Renal cortex interstitium (tissue), 15 donors: ENCODE measurements at places on chromosomes 16 and 17.

DNA sequence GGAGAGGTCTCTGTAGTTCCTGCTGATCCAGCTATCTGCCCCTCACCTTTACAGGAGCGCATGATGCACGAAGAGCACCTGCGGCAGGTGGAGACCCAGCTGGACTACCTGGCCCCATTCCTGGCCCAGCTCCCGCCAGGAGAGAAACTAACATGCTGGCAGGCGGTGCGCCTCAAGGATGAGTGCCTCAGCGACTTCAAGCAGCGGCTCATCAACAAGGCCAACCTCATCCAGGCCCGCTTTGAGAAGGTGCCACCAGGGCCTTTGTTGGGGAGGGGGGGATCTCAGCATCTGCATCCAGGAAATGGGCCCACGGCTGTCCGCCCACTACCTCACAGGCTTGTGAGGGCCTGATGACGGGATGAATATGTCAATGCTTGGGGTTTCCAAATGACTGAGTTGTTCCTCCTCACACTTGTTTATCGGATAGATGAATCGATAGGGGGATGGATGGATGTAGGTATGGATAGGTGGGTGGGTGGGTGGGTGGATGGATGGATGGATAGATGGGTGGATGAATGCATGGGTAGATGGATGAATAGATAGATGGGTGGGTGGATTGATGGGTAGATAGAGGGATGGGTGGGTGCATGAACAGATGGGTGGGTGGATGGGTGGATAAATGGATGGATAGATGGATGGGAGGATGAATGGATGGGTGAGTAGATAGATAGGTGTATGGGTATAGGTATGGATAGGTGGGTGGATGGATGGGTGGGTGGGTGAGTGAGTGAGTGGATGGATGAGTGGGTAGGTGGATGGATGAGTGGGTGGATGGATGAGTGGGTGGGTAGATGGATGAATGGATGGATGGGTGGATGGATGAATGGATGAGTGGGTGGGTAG is 7.0 kb upstream of the KATNB1 start:
- DNase-seq: no peak

DNA sequence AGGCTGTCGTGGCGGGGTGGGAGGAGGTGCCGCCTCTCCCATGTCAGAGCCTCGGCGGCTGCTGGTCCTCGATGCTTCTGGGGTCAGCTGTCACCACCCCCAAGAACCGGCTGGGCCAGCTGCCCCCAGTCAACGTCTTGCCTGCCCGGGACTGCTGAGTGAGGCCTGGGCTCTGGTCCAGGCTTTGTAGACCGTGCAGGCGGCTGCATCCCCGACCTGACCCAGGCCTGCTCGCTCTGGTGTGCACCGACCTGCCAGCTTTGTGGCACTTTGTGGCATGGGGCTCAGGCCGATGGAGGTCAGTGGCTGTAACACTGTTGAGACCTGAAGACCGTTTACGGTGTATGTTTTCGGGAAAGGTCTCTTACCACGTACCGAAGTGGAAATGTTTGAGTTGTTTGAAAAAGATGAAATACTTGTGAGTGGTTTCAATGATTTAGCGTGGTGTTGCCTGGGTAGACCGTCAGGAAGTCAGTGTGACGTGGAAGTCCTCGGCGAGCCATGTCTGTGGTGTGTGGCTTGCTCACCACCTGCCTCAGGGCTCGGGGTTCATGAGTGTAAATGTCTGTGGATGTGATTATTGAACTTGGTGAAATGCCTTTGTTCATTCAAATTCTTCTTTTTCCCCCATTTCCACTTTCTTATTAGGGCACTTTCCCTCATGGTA is 53.2 kb upstream of the ZNF750 start:
- DNase-seq: no peak

DNA sequence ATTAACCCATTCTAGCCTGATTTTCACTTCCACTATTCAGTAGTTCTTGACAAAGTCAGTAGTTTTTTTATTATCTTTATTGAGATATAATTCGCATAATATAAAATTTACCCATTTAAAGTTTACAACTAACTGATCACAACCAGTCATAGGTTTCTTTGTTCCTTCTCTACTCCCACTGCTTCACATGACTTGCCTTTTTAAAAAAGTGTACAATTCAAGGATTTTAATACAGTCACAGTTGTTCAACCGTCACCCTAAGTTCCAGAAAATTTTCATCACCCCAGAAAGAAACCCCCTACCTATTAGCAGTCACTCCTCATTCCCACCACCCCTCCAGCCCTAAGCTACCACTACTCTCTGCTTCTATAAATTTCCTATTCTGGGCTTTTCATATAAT is 162.5 kb downstream of the TRIM37 start:
- DNase-seq: no peak

- DNase-seq: no peak
Measured at GRCh38 chr17:49610883-49611584, 35.4 kb downstream of the NXPH3 start.

- DNase-seq: no peak
Measured at GRCh38 chr17:50550661-50551432, 3.9 kb downstream of the SPATA20 start.

DNA sequence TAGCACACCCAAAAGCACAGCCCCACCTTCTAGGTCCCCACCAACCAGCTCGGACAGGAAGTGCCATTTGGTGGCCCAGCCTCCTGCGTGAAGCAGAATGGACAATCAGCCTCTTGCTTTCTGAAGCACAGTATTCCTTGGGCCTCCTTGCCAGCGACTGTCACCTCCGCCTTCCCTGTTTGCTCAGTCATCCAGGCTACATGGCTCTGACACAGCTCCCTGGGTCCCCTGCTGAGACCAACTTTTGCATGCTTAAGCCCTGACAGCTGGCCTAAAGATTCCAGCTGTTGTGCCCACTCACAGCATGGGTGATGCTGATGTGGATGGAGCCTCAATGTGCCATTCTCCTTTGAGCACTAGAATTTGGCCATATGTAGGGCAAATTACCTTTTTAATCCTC is 4.5 kb upstream of the CACNG5 start:
- DNase-seq: no peak

DNA sequence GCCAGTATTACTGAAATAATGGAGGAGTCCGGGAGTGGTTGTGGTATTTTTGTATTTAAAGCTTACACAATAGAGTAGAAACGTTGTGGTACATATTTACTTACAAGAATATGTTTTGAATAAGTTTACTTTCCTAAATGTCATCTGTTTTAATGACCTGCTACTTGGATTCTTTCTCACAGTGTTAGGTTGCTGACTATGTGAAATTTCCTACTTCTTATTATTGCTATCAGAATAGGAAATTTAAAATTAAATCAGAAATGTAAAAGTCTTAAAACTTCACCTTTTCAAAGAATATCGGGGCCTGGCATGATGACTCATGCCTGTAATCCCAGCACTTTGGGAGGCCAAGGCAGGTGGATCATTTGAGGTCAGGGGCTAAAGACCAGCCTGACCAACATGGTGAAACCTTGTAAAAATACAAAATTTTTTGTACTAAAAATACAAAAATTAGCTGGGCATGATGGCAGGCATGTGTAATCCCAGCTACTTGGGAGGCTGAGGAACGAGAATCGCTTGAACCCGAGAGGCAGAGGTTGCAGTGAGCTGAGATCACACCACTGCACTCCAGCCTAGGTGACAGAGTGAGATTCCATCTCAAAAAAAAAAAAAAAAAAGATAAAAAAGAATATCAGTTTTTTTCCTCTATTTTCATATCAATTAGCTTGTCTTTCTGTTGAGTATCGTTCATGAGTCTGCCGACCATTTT is 77.8 kb downstream of the VMP1 start:
- DNase-seq: no peak

GRCh38 chr17:19391432-19391831 is 4.4 kb upstream of the MFAP4 start:
- no peak for DNase-seq
